ENCODE measurements at places on chromosomes 11 and 22. TPM values are rescaled to one million over a fixed set of nuclear protein-coding genes. Genes with fewer than 3 reads are reported as not detected.

Gene NUDT8
- total RNA-seq, result 5.3 TPM

Gene PRR33
- total RNA-seq, result not detected

Gene DERL3
- 0.83 TPM for total RNA-seq

Gene SELENOH
- 113 TPM for total RNA-seq

Gene OR5P2
- total RNA-seq, result not detected

Gene TRPC6
- not detected for total RNA-seq

Gene ABCC8
- not detected for total RNA-seq

Gene LYVE1
- not detected for total RNA-seq

Gene LRRC32
- total RNA-seq, result 59.0 TPM

Gene MIOX
- total RNA-seq, result not detected

Gene IMMP1L
- 15.9 TPM for total RNA-seq

Gene DGCR8
- total RNA-seq, result 26.1 TPM

Gene NPAS4
- total RNA-seq, result not detected
